ENCODE measurements at places on chromosomes 2 and 18. TPM values are rescaled to one million over a fixed set of nuclear protein-coding genes. Genes with fewer than 3 reads are reported as not detected.

DNA sequence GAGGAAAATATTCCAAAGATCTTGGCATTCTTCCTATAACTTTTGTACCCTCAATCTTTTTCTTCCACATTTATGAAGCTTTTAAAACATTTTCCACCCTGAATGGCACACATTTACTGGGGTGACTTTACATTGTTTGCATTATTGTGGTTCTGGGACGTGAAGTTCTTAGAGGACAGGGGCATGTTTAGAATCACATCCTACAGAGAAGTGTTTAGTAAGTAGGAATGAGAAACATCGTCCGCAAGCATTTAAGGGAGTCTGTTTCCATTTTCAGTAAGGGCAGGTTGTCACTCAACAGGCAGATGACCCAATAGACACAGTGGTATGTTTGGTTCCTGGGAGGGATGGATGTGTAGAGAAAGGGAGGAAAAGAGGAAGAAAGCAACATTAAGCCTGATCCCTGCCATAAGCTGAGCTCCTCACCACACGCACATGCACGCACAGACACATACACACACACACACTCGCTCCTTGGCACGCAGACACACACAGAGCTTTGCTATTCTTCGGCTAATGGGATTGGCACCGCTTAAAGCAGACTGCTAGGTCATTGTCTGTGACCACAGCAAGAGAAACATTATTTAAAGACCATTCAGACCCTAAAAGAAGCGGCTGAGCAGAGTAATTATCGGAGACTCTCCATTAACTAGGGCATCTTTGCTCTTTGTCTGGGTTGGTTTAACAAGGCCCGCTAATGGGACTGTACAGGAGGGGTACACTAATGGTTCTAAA is 14.2 kb upstream of the PLEKHM3 start:
- no peak for DNase-seq

SERPINB12 gene
- not detected for total RNA-seq

GRCh38 chr2:14776216-14776615 is 143.7 kb downstream of the LRATD1 start:
- no peak for DNase-seq

GRCh38 chr2:154992826-154993225 is 294.3 kb downstream of the KCNJ3 start:
- DNase-seq = no peak

CNTNAP5 gene
- not detected for total RNA-seq

- DNase-seq = no peak
Observed at GRCh38 chr2:70560040-70560439, 6.4 kb upstream of the TGFA start.

DNA sequence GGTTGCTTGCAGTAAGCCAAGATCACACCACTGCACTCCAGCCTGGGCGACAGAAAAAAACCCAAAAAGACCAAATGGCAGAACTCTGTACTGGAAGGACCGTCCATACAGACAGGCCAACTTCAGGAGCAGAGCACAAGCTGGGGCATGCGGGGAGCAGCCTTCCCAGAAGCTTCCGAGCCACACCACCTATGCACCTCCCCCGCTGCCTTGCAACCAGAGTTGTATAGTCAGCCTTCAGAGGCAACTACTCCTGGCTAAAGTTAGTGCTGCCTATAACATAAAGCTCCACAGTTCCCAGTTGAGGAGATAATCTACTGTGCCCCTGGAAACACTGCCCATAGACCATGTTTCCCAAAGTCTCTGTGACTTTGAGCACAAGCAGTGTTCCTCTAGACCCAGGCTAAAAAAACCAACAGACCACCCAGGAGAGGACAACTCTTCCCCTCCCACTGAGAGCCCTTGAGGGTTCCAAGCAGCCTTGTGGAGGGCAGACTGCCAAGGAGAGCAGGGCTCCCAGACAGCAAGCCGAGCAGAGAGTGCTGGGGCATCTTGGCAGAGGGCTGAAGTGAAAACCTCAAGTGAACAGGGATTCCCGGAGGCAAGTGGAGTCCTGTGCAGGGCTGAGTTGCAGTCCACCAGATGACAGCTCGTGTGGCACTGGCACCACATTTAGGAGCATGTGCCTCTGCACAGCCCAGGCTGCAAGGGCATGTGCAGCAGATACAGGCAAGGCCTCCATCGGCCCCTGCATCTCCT is 6.8 kb downstream of the SFT2D3 start:
- no peak for DNase-seq

GRCh38 chr2:108215794-108216211 is 24.0 kb upstream of the SULT1C3 start:
- DNase-seq = peak; percentile 57

PTPN2 gene
- 9.9 TPM for total RNA-seq

DNA sequence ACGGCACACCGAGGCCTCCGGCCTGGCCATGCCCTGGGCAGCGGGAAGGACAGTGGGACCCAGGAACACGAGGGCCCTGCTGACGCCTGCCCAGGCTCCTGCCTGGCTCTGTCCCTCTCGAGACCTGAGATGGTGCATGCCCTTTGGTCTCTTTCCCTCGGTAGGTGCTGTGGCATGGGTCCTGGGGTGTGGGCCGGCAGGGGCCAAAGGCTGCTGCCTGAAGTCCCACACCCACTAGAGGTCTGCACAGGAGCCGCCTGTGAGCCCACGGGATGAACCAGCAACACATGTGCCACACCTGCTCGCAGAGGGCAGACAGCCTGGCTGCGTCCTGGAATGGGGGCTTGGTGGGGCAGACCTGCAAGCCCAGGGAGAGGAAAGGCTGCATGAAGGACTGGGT is 73.3 kb downstream of the NDUFA10 start:
- DNase-seq = no peak

ASPRV1 gene
- 0.78 TPM for total RNA-seq

FAM117B gene
- 2.3 TPM for total RNA-seq

GRCh38 chr18:41311571-41312547 is 643.2 kb upstream of the PIK3C3 start:
- DNase-seq = no peak

- DNase-seq = no peak
Observed at GRCh38 chr18:5197461-5197860, 404 bp upstream of the AKAIN1 start.

GRCh38 chr2:182890773-182891378 is 24.4 kb upstream of the FRZB start:
- no peak for DNase-seq

GRCh38 chr2:216477283-216478035 is 21.2 kb upstream of the RPL37A start:
- no peak for DNase-seq

DNA sequence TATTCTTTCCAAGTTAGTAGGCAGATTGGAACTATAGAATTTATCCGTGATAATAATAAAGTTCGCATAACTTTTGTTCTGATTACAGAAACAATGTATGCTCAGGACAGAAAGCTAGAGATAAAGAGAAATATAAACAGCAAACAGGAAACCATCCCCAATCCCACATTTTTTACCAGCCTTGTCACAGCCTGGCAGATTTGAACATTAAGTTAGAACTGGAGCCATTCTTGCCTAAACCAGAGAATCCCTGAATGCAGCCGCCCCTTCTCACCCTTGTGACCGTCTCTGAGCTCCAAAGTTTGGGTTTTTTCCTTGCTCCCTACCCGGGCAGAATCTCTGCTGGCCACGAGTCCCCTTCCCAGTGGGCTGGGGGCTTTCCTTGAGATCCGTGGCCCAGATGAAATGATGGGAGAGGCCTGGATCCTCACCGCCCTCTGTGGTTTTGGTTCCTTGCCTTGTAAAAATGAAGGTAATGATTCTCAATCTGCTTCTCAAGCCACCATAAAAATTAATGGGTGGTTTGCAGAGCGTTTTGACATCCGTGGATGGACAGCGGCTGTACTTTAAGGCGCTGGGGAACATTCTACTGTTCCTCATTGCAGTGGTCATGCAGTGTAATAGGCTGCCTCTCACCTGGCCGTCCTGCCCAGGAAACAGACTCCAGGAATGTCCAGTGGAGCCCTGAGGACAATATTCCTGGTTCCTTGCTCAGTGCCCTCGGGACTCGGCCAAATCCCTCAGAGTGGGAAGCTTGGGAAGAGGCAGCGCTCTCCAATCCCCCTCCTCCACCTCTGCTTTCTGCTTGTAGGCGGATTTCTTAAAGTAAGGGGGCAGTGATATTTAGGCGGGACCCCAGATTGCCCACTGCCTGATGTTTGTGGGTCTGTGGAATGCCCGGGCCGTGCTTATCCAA is 1.6 kb downstream of the SH3BP4 start:
- DNase-seq = no peak

CYP27A1 gene
- 263 TPM for total RNA-seq

LHCGR gene
- total RNA-seq = not detected

CD28 gene
- 1.5 TPM for total RNA-seq

- DNase-seq = no peak
Observed at GRCh38 chr18:38006541-38006940, 440.9 kb upstream of the CELF4 start.

- no peak for DNase-seq
Observed at GRCh38 chr2:60073201-60073600, 480.3 kb downstream of the BCL11A start.

HNMT gene
- total RNA-seq = 46.2 TPM

GAL3ST2 gene
- 0.55 TPM for total RNA-seq

GRCh38 chr2:2746731-2747130 is 415.7 kb upstream of the MYT1L start:
- DNase-seq = no peak

DNA sequence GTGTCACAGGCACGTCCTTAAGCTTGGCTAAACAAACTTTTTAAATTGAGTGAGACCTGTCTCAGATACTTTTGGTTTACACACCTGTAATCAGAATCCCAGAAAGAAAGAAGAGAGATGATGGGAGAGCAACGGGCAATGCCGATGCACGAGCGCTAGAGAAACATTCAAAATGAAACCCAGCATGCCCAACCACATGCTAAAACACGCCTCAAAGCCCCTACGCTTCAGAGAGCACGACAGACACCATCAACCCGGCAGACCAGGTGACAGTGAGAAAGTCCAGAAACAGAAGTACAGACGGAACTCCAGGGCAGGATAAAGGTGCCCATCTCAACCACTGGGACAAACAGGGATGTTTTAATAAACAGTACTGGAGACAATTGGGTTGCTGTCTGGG is 85.5 kb downstream of the HDAC4 start:
- DNase-seq = no peak

DNA sequence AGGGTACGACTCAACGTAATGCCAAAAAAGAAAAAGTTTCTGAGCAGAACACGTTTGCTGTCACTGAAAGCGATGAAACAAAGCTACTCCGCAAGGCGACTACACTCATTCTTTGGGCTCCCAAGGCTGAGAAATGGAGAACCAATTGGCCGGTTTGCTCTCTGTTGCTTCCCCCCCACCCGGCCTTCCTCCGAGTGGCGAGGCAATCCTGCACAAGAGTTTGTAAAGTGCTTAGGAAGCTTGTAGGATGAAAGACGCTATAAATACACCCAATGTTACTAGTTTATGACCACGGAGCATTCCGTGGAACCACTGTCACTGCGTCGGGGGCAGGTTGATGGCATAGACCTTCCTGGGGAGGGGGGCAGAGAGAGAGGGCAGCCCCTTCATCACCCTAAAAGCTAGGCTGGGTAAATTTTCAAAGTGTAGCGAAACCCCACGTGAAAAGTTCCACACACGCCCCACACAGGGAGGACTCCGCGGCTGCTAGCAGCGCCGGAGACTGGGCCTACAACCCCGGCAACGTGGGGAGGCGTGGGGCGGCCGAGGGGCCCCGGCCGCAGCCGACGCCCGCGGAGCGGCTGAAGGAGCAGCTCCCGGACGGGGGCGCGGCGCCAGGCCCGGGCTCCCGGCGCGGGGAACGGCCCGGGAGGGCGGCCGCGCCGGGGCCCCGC is 915 bp downstream of the CUL3 start:
- peak; percentile 52 for DNase-seq

GRCh38 chr2:113910110-113910717 is 20.3 kb downstream of the ACTR3 start:
- no peak for DNase-seq

DNA sequence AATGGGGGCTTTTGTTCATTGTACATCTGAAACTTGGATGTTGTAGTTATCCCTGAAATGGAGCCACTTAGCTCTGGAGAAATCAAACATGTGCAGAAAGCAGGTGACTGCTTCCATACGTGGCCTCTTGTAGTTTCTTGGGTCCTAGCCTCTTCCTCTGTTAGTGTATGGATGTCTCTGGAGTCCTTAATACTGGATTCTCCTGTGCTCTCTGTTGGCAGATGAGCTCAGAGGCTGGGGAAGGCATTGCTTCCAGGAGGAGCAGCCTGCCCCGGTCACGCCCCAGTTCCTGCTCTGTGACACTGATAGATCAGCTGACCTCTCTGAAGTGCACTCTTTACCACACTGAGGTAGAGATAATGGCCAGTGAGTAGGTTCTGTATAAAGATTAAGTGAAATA is 176.2 kb downstream of the LDLRAD4 start:
- no peak for DNase-seq

DNA sequence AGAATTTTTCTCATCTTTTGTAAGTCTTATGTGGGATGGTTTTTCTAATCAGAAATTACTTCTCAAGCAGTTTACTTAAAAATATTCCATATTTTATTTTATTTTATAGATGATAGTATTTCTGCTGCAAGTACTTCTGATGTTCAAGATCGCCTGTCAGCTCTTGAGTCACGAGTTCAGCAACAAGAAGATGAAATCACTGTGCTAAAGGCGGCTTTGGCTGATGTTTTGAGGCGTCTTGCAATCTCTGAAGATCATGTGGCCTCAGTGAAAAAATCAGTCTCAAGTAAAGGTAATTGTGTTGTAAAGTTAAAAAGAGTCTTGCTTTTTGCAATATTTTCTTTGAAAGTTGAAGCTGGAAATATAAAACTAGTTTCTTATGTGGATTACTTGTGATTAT is 76.2 kb downstream of the EML4 start:
- no peak for DNase-seq

- DNase-seq = no peak
Observed at GRCh38 chr2:155301221-155301620, 602.7 kb downstream of the KCNJ3 start.

- no peak for DNase-seq
Observed at GRCh38 chr2:214774108-214774507, 35.4 kb downstream of the BARD1 start.

DNA sequence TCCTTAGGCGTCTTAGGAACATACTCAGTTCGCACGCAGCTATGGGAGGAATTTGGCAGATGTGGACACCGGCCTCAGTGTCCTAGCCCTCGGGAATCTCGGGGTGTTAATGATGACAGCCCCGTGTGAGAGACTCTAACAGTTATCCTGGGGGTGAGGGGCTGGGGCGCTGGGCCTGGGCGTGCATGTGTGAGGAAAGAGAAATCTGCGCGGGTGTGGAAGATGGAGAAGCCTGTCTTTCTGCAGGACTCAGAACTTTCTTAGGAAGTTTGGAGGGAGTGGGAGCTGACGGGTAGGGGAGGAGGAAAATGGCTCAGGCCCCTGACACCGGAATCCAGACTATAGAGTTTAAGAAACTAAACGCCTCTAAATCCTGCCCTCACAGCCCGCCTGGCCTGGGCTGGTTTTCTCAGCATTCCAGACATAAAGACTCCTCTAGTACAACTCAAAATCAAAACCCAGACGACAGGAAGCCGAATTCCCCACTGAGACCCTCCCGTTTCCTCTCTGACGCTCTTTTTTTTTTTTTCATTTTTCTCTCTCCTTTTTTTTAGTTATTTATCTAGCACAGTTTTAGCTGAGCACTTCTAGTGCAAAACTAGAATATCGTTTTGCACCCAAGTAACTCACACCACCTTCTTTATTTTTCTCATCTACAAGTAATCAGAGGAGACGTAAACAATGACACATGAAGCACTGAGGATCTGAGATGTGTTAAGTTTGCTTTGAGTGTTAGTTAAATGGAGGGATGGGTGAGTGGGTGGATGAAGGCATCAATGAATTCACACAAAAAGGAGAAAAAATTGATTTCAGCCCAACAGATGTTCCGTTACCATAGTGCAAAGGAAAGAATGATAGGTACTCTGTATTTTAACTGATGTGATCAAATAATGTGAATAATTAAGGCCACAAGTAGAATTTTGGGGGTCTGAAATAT is 1.2 kb upstream of the HAAO start:
- DNase-seq = no peak

RPRM gene
- total RNA-seq = not detected

- DNase-seq = no peak
Observed at GRCh38 chr2:73821227-73821626, 7.5 kb upstream of the STAMBP start.
